ENCODE measurements at places on chromosomes 7 and 10. TPM values are rescaled to one million over a fixed set of nuclear protein-coding genes. Genes with fewer than 3 reads are reported as not detected.

Gene TMEM26
- not detected for total RNA-seq

Gene TMEM213
- total RNA-seq, result 0.18 TPM

Gene NUTM2A
- total RNA-seq, result 0.23 TPM

Gene NPC1L1
- 0.14 TPM for total RNA-seq

Gene MMD2
- not detected for total RNA-seq

Gene PRPF18
- 31.2 TPM for total RNA-seq

Gene SPDYE5
- total RNA-seq, result not detected

Gene CTTNBP2
- not detected for total RNA-seq

Gene CADPS2
- not detected for total RNA-seq

Gene RTKN2
- total RNA-seq, result 10.0 TPM

Gene ARHGEF5
- total RNA-seq, result 13.3 TPM

Gene CBLL1
- 36.8 TPM for total RNA-seq

Gene HABP2
- not detected for total RNA-seq

Gene NKX1-2
- total RNA-seq, result not detected

Gene LOXL4
- not detected for total RNA-seq

Gene FIGNL1
- 50.7 TPM for total RNA-seq

Gene GBX1
- total RNA-seq, result not detected

Gene GRM3
- total RNA-seq, result not detected

Gene LRRC18
- not detected for total RNA-seq

Gene CPXM2
- not detected for total RNA-seq

Gene ZNF467
- 0.25 TPM for total RNA-seq

Gene RAPGEF5
- total RNA-seq, result 0.53 TPM

Gene CALHM3
- total RNA-seq, result not detected

Gene PRLHR
- total RNA-seq, result not detected

Gene FAM25C
- total RNA-seq, result not detected

Gene ZNF503
- total RNA-seq, result 0.93 TPM

Gene OR2A42
- not detected for total RNA-seq

Gene GOT1
- total RNA-seq, result 30.6 TPM

Gene PARP12
- 57.6 TPM for total RNA-seq

Gene PIP
- total RNA-seq, result not detected

Gene SFTPA1
- total RNA-seq, result not detected

Gene PRKCQ
- total RNA-seq, result 27.5 TPM

Gene MYL10
- not detected for total RNA-seq

Gene ACSL5
- total RNA-seq, result 29.4 TPM
